Smooth muscle cell of the coronary artery (primary cell): ENCODE measurements at places on chromosomes 7 and 10. TPM values are rescaled to one million over a fixed set of nuclear protein-coding genes. Genes with fewer than 3 reads are reported as not detected.

C10orf62 gene
- total RNA-seq = 0.08 TPM in 1 of 2 replicates, not detected in the other

OR13A1 gene
- total RNA-seq = 0.12 TPM in 1 of 2 replicates, not detected in the other

WAC gene
- 32.8 and 37.2 TPM in 2 replicates for total RNA-seq

CCL26 gene
- total RNA-seq = 1.4 TPM in 2 replicates

KIF20B gene
- total RNA-seq = 0.82 and 4.2 TPM in 2 replicates

MUC3A gene
- not detected in 2 replicates for total RNA-seq

LRRC61 gene
- total RNA-seq = 0.08 TPM in 1 of 2 replicates, not detected in the other

ACTR3C gene
- total RNA-seq = 0.12 and 0.15 TPM in 2 replicates

SFRP5 gene
- total RNA-seq = 0.12 and 3.9 TPM in 2 replicates

ZCCHC24 gene
- total RNA-seq = 16.7 and 17.6 TPM in 2 replicates

PLXNA4 gene
- total RNA-seq = 19.8 and 23.5 TPM in 2 replicates

SFTPA1 gene
- total RNA-seq = not detected in 2 replicates

CNPY4 gene
- total RNA-seq = 34.4 and 67.6 TPM in 2 replicates

ADIRF gene
- 44.9 and 184 TPM in 2 replicates for total RNA-seq

CDCA7L gene
- total RNA-seq = 21.5 and 50.5 TPM in 2 replicates

UCMA gene
- total RNA-seq = not detected in 2 replicates

PRSS37 gene
- total RNA-seq = not detected in 2 replicates

EGFR gene
- 29.3 and 35.5 TPM in 2 replicates for total RNA-seq

OR2A12 gene
- not detected in 2 replicates for total RNA-seq

COL17A1 gene
- 0.23 and 0.45 TPM in 2 replicates for total RNA-seq

CYP3A5 gene
- not detected in 2 replicates for total RNA-seq

PRPS1L1 gene
- not detected in 2 replicates for total RNA-seq

PARD3 gene
- 34.9 and 41.4 TPM in 2 replicates for total RNA-seq

FGFBP3 gene
- 0.23 TPM in 2 replicates for total RNA-seq

XRCC2 gene
- total RNA-seq = 0.23 and 0.75 TPM in 2 replicates

SUV39H2 gene
- total RNA-seq = 4.4 and 7.5 TPM in 2 replicates

WDR11 gene
- 54.5 and 64.7 TPM in 2 replicates for total RNA-seq

FGL2 gene
- total RNA-seq = 2.6 and 9.8 TPM in 2 replicates

AKR1C1 gene
- total RNA-seq = 135 and 139 TPM in 2 replicates

RASSF4 gene
- 10.6 and 12.5 TPM in 2 replicates for total RNA-seq

ASB10 gene
- total RNA-seq = not detected in 2 replicates

CUEDC2 gene
- 24.8 and 50.2 TPM in 2 replicates for total RNA-seq

GALNT17 gene
- 0.35 TPM in 1 of 2 replicates, not detected in the other for total RNA-seq

PRLHR gene
- total RNA-seq = not detected in 2 replicates

FAM25G gene
- total RNA-seq = not detected in 2 replicates

PNLIP gene
- not detected in 2 replicates for total RNA-seq

STRIP2 gene
- 1.5 and 7.8 TPM in 2 replicates for total RNA-seq

FAM3C gene
- 51.5 and 55.1 TPM in 2 replicates for total RNA-seq

FEZF1 gene
- total RNA-seq = not detected in 2 replicates

HIF1AN gene
- total RNA-seq = 9.9 and 11.1 TPM in 2 replicates

MLXIPL gene
- 0.23 TPM in 1 of 2 replicates, not detected in the other for total RNA-seq

SFMBT2 gene
- total RNA-seq = 0.08 and 0.59 TPM in 2 replicates

DDIT4 gene
- 394 and 406 TPM in 2 replicates for total RNA-seq

KLF14 gene
- total RNA-seq = not detected in 2 replicates
